ENCODE measurements at places on chromosomes 11 and 22.

DNA sequence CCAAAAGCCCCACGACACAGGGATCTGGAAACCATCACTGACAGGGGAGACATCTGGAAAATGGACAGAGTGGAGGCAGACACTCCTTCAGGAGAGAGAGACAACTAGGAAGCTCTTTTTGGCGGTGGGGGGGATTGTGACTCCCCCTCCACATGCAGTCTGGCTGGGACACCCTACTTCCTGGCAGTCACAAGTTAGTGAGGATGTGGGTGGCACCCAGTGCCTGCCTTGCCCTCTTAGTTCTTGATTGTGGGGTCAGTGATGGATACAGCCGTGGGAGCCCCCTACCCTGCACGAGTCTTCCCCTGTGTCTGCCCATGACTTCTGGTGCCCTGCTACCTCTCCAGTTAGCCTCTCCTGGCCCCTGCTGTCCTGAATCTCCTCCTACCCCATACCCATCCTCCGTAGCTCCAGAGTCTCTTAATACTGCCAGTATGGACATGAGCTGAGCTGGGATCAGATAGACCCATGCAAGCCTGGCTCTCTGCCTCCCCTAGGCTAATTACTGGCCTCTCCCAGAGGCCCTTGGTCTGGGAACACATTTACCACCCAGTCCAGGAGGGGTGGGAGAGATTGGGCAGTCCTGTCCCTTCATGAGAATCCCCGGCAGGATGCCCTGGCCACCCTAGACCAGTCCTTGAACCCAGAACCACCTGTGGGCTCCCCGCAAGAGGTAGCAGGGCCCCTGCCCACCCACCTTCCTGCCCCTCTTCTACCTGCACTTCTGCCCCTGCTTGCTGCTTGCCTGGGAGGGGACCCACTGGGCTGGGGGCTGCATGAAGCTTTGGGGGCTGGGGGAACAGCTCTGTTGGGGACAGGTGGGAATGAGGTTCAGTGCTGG is 22.8 kb downstream of the RHBDD3 start:
- DNase-seq, result no peak

DNA sequence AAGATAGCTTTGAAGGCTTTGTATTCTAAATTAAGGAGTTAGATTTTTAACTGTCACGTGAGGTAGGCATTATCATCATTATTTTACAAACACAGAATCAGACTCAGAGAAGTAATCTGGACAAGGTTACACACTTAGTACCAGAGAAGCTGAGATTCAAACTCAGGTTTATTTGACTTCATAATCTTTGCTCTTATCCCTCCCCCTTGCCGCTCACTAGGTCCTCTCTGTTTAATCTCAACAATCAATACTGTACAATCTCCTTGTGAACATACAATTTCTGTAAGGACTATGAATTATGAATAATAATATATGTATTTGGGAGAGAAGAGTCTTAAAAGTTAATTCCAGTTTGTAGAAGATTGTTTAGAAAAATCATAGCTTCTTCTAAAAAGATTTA is 5.2 kb upstream of the DNAJB7 start:
- no peak for DNase-seq

DNA sequence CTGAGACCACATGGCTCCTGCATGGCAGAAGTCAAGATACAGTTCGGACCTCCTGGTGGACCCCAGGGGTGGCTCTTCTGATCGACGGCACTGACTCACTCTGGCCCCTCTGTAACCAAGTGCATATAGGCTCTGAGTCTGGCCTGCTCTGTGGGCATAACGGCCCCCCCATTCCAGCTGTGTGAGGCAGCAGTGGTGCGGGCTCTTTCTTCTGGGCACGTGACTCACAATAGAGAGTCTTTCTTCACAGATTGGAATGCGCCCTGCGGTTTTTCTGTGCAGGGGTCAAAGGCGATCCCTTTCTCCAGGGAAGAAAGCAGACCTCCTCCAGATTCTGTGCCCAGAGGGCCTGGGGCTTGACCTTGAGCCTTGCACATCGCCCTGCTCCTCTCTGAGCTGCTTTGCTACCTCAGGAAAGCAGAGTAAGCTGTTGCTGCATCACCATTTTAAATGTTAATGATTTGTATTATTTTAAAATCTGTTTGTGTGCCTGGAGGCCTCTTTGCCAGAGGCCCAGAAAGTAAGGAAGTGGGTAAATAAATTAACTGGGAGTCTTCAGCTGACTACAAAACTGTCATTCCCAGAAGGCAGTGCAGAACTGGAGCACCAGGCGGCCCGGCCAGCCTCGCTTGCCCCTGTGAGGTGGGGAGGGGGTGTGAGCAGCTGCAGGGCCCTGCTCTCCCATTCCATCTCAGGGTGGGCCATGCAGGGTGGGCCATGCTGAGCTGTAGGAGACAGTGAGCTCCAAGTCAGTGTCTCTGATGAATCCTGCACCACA is 199.0 kb downstream of the GRIK4 start:
- DNase-seq, result no peak

GRCh38 chr11:84425673-84426072 is 1139.5 kb upstream of the CCDC90B start:
- DNase-seq, result no peak

GRCh38 chr11:74321487-74322188 is 10.2 kb upstream of the P4HA3 start:
- DNase-seq, result no peak

DNA sequence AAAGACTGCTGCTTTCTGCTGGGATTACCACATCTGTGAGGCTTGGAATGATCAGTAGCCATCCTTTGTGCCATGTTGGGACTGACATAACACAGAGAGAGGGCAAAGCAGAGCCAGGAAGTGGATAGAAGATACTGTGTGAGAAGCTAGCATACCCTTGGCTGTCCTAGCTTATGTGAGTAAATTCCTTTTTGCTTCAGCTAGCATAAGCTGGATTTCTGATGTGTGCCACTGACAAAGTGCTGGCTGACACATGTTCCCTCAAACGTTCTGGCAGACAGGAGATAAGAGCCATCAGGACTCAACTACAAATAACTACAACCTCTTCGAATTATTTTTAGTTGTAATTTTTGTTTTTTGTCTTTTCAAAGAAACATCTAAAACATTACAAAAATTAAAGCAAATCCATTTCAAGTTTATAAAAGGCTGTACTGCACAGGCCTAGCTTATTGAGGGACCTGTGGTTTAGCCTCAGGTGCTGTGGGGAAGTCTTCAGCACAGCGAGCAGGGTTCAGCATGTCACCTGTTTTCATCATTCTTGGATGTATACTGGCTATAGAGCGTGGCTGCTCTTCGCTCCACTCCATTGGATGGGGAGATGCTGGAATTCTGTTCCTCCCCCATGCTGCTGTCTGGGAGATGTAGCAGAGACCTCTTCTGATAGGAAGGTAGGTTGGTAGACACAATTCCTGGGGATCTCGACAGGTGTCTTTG is 120.9 kb downstream of the SWAP70 start:
- no peak for DNase-seq

DNA sequence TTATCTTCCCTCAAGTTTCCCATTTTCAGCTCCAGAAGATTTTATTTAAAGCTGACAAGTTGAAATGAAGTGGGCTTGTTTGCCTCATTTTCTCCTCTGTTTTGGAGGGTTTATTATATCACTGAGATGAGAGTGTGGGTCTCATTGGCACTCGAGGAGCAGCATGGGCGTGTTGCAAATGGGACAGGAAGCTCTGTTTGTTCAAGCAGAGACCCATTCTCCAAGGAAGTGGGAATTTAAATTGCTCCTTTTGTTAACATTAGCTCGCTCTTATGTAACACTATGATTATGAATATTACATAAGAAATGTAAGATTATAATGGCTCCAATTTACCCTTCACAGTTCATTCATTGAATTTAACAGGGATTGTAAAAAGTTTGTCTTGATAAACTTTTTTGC is 317.7 kb upstream of the CTSC start:
- DNase-seq, result no peak

- DNase-seq, result no peak
Measured at GRCh38 chr11:102347462-102348370, 702 bp downstream of the BIRC2 start.

GRCh38 chr22:50019316-50019715 is 6.8 kb upstream of the IL17REL start:
- no peak for DNase-seq

- no peak for DNase-seq
Measured at GRCh38 chr22:44730022-44730393, 22.4 kb upstream of the ARHGAP8 start.

GRCh38 chr11:14022821-14023220 is 60.3 kb downstream of the SPON1 start:
- no peak for DNase-seq

- DNase-seq, result no peak
Measured at GRCh38 chr11:13261591-13262061, 16.0 kb upstream of the BMAL1 start.

DNA sequence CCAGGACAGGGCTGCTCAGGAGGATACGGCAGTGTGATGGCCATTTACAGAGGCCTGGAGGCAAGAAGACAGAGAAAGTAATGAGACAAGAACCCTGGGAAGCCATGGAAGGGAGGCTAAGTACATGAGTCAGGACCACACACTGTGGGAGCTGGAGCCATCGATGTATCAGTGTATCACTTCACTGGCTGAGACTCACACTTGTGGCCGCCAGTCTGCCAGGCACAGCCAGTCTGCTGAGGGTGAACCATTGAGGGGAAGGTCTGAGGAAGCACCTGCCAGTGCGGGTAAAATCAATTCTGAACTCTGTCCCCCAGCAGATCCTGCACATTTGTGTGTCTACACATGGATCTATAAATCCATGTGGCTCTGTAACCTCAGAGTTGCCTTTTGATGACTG is 195.6 kb downstream of the GRIK4 start:
- DNase-seq, result no peak

- no peak for DNase-seq
Measured at GRCh38 chr11:77851503-77851902, 30.6 kb downstream of the AAMDC start.

DNA sequence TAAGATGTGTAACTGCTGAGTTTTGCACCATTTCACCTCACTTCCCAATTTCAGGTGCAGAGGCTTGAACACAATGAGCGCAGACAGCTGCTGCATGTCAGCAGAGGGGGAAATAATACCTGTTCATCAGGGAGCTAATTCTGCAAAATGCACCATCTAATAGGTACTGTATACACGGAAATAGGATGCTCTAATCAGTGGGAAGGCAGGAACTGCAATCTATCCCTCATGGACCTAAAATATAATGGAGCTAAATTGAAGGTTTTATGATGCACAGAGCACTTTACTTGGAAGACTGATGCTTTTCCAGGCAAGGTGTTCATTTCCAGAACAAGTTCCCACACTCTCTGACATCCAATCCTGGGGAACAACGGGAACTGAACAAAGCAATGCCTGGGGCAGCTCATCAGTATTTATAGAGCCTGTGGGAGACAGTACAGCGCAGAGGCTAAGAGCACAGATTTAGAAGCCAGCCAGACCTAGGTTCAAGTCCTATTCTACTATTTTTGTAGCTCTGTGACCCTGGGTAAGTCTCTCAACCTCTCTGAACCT is 78.5 kb downstream of the TENM4 start:
- DNase-seq, result no peak

DNA sequence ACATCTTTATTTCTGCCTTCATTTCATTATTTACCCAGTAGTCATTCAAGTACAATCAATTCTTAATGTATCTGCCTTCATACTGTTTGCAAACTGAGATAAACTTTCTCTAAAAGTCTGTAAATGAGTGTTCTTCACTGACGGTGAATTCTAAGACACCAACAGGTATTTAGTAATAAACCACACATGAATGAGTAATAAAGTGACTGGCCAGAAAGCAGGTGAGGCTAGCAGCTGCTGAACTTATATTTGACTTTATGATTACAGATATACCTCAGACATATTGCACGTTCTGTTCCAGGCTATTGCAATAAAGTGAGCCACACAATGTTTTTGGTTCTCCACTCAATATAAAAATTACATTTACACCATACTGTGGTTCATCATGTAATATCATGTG is 1894.0 kb upstream of the RAG2 start:
- no peak for DNase-seq

DNA sequence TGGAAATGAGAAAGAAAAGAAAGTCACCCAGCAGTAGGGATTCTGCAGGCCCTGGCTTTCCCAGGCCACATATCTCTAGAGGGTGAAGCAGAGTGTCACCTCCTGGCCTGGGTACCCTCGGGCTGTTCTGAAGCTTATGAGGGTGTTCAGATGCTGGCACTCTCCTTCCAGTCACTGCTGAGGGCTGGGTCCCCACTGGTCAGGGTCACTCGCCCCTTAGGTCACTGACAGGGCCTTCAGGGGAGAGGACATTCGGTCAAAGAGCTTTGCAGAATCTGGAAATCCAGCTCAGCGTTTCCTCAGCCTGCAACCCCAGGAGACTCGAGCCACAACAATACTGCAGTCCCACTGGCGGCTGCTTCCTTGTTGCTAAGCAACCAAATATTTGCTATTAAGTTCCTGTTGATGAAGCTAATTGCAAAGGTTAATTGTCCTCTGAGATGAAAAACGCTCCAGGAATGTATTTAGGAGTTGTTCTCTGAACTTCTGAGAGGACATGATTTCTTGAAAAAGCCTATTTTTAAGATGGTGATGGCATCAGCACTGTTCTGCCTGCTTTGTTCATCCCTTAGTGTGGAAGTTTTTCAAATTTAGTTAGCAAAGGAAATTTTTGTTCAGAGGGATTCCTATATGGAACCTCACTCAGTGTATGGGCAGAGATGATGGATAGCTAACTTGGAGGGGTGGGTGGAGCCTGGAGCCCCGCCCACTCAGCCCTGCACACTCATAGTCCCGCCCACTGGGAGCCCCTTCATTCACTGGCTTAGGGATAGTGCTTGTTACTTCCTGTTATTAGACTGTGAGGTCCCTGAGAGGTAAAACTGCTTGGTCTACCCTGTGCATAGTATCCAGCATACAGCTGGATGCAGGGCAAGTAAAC is 109.2 kb downstream of the CSNK2A3 start:
- no peak for DNase-seq

DNA sequence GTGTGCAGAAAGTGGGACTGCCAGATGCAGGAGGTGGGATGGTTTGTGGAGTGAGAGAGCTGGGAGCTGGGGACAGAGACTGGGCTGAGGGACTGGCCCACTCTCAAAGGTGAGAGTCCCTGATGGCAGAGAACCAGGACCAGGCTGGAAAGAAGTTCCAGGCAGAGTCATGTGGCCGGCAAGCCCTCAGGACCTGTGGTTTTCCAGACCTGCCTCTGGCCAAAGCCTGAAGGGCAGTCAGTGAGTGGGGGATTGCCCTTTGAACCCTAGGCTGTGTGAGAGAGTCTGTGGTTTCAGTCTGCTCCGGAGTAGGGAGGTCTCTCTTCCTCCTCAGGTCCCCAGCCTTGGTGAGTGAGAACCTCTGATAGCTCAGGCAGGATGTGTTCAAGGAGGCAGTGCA is 17.0 kb downstream of the KCNC1 start:
- DNase-seq, result no peak

DNA sequence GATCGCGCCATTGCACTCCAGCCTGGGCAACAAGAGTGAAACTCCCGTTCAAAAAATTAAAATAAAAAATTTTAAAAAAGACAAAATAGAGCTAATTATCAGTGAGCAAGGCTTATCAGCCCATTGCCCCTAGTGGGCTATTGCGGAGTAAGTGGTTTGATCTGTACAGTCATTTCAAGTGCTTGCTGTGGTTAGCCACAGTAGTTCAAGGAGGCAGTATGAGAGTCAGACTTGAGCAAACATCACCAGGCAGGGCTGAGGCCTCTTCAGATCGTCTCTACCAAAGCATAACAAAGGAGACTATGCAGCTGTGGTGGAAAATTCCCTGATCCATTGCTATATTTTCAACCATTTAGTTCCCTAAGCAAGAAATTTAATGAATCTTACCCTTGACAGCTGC is 4.3 kb upstream of the SBF2 start:
- DNase-seq, result no peak

GRCh38 chr11:5722622-5723021 is 13.6 kb upstream of the OR56B1 start:
- DNase-seq, result no peak
